Motor neuron (in vitro differentiated cells): ENCODE measurements at places on chromosomes 4 and X. TPM values are rescaled to one million over a fixed set of nuclear protein-coding genes. Genes with fewer than 3 reads are reported as not detected.

Gene CDS1
- 0.65 and 0.97 TPM in 2 replicates for total RNA-seq

Gene FRAS1
- total RNA-seq = 3.3 and 5.2 TPM in 2 replicates

Gene CHST7
- 2.4 and 2.5 TPM in 2 replicates for total RNA-seq

Gene DMD
- total RNA-seq = 37.4 and 39.5 TPM in 2 replicates

Gene SUPT20HL1
- total RNA-seq = 0.14 TPM in 1 of 2 replicates, not detected in the other

Gene P2RY4
- total RNA-seq = 0.21 TPM in 1 of 2 replicates, not detected in the other

Gene CLGN
- total RNA-seq = 21.8 and 24.0 TPM in 2 replicates

- no peak for ATAC-seq
Observed at GRCh38 chr4:8097141-8097541, 61.5 kb downstream of the ABLIM2 start.

DNA sequence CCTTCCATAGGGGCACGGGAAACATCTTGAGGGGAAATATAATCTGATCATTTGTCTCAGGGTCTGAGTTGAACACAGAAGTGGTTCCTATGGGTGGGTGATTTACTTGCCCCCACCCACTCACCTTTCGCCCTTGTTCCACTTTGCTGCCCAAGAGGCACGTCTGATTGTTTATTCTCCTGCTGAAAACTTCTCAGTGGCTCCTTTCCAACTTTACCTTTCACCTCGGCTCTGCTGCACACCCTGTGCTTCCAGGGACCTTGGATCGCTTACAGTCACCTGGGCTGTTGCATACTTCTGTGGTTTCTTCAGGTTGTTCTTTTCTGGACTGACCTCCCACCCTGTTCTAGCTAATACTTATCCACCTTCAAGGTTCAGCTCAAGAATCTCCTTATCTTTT, 213.4 kb upstream of the JADE1 start:
- ATAC-seq = no peak

DNA sequence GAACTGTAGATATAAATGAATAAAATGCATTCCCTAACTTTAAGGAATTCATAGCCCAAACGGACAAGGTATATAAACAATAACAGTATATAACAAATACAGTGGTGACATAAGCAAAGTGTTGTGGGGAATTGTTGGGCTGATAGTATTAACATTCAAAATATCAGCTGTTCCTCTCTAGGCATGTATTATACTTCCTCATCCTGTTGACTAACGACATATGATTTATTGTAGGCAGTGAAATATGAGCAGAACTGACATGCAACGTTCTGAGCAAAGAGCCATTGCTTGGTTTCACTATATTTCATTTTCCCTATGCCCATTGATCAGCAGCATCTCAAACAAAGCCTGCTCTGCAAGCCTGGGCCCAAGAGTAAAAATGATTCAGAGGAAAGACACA, 143.9 kb downstream of the PTCHD1 start:
- ATAC-seq = no peak

GRCh38 chrX:154458954-154459778, 1.1 kb downstream of the PLXNA3 start:
- peak; percentile 33 for ATAC-seq

DNA sequence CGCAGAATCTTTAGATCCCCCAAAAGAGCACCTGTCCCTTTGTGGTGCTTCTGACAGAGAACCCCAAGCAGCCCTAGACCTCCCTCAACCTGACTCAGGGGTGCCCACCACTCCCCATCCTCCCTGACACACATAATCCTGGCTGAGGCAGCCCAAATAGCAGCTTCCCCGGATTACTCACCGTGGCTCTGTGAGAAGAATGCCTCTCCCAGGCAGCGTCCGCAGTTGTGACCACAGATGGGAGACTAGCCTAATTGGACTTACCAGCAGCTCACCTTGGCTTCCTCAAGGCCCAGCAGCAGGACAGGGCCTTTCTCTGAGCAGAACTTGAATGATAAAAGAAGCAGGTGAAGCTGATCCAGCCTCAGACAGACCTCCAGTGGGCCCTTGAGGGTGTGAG, 10.3 kb upstream of the ODAPH start:
- no peak for ATAC-seq

DNA sequence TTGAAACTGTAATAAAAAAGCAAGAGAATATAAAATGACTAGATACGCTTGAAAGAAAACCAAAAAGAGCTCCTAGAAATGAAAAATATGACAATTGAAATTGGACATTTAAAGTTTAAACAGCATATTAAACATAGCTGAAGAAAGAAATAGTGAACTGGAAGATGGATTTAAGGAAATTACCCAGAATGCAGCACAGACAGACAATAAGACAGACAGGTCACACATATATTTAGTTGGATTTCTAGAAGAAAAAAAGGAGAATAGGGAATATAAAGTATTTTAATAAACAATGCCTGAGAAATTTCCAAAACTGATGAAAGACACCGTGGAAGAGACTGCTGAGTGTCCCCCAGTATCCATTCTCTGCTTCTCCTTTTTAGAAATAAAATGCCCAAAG, 6.6 kb downstream of the DUSP9 start:
- ATAC-seq = no peak

GRCh38 chr4:169243825-169244609, 26.7 kb downstream of the SH3RF1 start:
- ATAC-seq = peak; percentile 74

DNA sequence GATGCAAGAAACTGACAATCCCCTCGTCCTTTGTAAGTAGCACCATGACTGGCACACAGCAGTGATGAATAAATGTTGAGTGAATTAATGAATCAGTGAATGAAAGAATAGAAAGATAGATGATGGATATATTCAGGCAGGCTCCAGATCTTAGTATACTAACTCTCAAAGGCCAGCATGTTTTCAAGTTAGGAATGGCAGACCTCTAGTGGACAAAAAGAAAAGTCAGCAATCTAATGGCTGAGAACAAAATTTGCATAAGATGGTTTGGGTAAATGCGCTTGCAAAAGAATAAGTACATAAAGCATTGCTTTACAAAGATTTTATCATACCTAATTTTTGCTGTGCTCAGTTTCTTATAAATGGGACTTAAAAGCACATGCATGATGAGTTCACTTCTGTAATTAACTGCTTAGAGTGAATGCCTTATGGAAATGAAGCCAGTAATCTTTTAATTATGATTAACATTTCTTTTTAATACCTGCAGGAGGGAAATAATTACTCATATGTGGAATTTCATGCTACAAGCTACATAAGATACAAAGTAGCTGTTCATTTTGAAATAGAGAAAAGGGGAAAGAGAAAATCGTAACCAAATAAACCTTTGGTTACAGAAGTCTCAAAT, 126.9 kb upstream of the GPRIN3 start:
- ATAC-seq = peak; percentile 77

DNA sequence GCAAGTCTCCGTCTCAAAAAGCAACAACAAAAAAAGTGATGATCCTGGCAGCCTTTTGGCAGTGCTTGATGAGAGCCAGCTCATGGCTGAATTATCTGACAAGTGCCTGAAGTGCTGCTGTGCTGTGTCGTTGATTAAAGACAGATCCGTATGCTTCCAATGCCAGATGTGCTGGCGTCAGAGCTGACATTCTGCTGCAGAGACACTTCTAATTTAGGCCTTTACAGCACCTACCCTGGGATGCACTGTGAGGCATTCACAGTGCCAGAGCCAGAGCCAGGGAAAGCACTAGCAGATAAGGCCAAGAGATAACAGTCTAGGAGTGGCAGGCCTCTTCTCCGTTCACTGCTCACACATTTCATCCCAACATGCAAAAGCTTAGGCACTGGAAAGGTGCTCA, 995.5 kb downstream of the RAB28 start:
- no peak for ATAC-seq

GRCh38 chr4:41043465-41043864, 170.9 kb downstream of the APBB2 start:
- no peak for ATAC-seq

DNA sequence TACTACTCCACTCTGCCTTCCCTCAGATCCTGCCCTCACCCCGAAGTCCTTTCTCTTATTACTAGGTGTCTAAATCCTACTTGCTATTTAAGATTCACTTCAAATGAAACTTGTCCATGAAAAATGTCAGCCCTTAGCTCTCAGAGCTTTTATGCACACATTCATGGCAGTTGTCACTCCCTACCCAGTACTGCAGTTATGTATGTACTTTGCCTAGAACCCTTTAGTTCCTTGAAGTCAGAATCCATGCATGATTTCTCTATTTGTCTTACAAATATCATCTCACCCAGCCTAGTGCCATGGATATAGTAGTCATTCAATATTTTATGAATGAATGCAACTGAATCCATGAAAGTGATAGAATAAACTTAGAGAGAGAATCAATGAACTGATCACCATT, 3.3 kb upstream of the EPGN start:
- peak; percentile 91 for ATAC-seq

DNA sequence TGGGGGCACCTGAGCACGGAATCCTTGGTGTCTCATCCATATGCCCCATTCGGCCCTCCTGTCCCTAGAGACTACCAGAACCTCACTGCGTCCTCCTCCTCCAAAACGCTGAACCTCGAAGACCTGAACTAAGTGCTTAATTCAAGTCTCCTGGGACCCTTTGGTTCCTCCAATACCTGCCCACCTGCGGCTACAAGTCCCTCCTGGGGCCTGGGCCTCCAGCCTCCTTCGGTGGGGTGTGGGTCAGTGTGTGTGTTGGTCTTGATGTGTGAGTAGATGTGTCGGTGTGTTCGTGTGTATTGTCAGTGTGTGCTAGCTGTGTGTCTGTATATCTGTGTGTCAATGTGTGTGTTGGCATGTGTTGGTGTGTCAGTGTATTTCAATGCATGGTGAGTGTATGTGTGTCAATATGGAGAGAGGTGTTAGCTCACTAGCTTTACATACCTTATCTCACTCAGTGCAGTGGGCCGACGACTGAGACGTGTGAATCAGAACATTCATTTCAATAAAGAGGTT, 2.6 kb upstream of the SEPTIN6 start:
- no peak for ATAC-seq

- peak; percentile 48 for ATAC-seq
Observed at GRCh38 chr4:176791591-176792325, 964 bp downstream of the VEGFC start.

GRCh38 chrX:131828482-131828881, 194.6 kb upstream of the STK26 start:
- ATAC-seq = no peak

DNA sequence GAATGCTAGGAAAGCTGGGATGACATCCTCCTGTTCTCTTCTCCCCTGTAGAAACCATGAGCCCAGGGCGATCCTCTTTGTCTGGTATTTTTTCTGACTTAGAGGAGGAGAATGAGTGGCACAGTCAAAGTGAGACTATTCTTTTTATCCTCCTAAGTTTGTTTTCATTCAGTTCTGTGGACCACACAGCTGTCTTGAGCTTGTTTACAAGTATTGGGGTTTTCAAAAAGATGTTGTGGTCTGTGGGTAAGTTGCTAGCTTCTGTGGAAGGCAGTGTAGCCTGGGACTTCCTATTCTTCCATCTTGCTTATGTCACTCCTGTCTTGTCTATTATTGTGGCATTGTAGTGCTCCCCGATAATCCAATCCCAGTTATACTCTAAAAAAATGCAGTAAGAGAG, 223.0 kb downstream of the PAPSS1 start:
- ATAC-seq = no peak

DNA sequence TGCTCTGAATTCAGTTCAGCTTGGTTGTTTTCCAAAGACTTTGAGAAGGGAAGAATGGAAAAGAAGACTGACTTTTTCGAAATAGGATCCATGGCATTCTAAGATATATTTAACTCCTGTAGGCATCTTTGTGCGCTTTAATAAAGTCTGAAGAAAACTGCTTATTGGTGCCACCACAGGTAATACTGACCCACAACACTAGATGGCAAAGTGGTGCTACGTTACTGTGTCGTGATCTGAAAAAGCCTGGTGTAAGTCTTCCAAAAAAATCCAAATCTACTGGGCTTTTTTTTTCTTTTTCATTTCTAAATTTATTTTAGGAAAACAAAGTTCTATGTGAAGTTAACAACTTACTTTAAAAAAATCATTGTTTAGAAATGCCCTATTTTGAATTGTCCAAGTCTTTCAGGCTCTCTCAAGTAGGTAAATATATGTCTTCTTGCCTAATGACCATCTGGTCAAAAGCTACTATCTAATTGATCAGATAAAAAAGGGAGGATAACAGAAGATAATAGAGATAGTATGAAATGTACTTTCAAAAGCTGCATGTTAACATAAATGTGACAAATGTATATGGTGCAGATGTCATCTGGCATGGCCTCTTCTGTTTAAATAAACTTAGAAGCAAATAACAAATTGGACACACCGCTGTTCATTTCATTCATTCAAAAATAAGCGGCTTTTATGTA, 47.0 kb upstream of the MID1IP1 start:
- no peak for ATAC-seq

DNA sequence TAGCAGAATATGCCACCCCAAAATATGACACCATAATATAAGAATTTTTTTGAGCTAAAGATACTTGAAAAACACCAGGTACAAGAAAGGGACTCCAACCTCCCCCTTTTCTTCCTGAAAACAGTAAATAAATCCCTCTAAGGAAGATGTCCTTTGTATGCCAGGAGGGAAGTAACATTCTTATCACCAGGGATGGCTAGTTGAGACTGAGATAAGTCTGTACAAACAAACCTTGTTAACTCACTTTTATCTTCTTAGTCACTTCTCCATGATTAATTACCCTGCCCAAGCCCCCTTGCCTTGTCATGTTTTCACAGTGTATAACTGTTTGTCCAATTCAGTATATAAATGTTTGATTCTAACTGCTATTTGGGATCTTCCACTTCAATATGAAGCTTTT, 888.0 kb downstream of the PCDH18 start:
- ATAC-seq = no peak

GRCh38 chrX:34350561-34351335, 218.6 kb upstream of the FAM47A start:
- no peak for ATAC-seq

DNA sequence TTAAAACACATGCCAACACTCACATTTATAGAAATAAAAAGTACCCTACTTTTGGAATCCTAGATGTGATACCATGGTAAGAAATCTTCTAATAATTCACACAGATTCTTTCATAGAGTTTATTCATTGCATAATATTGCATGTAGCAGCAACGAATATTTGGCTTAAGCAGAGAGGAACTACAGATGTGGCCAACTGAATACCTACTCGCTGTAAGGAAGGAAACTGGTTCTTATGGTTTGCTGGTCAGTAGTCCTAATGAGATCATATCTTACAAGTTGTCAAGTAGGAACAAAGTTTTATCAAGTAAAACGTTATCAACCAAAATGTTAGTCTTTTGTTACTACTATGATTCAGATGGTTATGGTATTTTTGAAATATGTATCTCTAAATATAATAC, 996.1 kb downstream of the PDHA2 start:
- no peak for ATAC-seq

- no peak for ATAC-seq
Observed at GRCh38 chr4:7388627-7389026, 46.1 kb downstream of the PSAPL1 start.

DNA sequence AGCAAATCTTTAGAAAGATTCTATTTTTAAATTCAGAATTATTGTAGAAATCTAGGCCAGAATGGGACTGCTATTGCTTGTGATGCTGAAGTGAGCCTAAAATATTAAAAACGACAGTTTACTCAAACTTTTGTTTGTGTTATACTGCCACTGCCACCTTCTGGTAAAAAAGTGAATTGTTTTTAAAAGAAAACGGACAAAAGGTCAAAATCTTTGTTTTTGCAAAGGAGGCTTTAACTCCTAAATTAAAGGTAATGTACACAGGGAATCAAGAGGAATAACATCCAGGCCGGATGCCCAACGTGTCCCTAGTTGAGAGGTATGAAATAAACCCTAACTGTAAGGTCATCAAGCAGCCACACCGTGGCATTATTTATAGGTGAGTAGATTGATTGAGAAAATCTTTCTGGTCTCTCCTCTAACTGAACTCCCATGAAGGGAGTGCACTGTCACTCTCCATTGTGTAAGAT, 338.3 kb upstream of the GALNT7 start:
- no peak for ATAC-seq

- no peak for ATAC-seq
Observed at GRCh38 chrX:15206306-15206705, 63.6 kb downstream of the ASB9 start.

GRCh38 chr4:38696697-38697096, 32.7 kb downstream of the KLF3 start:
- ATAC-seq = no peak
